Esophagus squamous epithelium (tissue), 5 donors: ENCODE measurements at places on chromosomes 1 and 21.

- no peak for DNase-seq
Measured at GRCh38 chr1:70146488-70146887, 58.9 kb downstream of the LRRC40 start.

- DNase-seq = no peak
Measured at GRCh38 chr1:87072411-87072810, 158.0 kb downstream of the HS2ST1 start.

DNA sequence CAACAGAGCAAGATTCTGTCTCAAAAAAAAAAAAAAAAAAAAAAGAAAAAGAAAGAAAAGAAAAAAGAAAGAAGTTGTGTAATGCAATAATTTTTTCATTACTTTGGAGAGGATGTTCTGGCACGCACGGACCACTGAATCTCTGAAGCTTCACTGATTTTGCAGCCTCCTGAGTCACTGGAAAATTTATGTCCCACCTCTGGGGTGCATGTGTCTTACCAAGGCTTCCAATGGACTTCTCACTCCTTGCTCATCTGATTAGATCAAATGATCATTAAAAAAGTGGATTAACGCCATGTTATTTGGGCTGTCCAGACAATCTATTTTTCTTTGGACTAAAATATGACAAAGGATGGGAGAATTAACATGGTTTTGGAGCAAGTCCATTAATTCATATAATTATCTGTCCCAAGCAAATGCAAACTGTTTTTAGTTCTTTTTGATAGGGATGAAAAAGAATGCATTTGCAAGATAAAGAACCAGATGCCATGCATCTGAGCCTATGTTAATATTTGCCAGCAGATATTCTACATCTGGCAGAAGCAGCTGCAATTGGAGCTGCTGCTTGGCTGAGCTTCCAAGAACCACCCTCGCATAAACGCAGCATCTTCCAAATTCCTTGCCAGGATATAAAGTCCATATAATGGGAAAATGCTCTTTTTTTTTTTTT, 10.1 kb upstream of the MAP1LC3C start:
- no peak for DNase-seq

GRCh38 chr1:75470448-75470847, 140.5 kb downstream of the SLC44A5 start:
- no peak for DNase-seq
